ENCODE measurements at places on chromosomes 6 and 20. TPM values are rescaled to one million over a fixed set of nuclear protein-coding genes. Genes with fewer than 3 reads are reported as not detected.

AARS2 gene
- polyA plus RNA-seq, result 17.3 TPM

WFDC12 gene
- not detected for polyA plus RNA-seq

GRM1 gene
- 0.35 TPM for polyA plus RNA-seq

LY6G5B gene
- 16.5 TPM for polyA plus RNA-seq

KIFC1 gene
- 9.4 TPM for polyA plus RNA-seq

LY6G6D gene
- not detected for polyA plus RNA-seq

ZMYND8 gene
- 27.5 TPM for polyA plus RNA-seq

RBM24 gene
- polyA plus RNA-seq, result 190 TPM

All from cardiac muscle cell (in vitro differentiated cells and primary cell).